ENCODE measurements at places on chromosomes 6 and 20.

- no peak for DNase-seq
These were observed 188.8 kb downstream of the HIVEP2 start for GRCh38 chr6:142756215-142756630.

- no peak for DNase-seq
These were observed 44.7 kb upstream of the ECI2 start for GRCh38 chr6:4179960-4180651.

DNA sequence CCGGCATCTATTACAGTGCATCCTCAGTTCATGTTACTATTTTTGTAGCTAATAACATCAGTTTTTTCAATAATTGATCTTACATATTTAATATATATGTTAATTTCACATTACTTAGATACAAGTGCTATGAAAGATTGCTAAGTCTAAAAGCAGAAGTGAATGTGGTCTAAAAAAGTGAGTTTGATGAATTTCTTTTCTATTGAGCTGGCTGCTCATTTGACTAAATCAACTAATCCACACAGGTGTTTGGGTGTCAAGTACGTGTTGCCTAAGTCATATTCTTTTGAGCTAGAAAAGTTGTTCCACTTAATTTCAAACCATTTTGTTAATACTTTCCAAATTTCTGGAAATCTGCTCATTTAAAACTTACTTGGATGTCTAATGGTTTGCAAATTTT, 46.6 kb upstream of the EZR start:
- no peak for DNase-seq

GRCh38 chr6:97775012-97775411, 492.0 kb upstream of the MMS22L start:
- DNase-seq = no peak

DNA sequence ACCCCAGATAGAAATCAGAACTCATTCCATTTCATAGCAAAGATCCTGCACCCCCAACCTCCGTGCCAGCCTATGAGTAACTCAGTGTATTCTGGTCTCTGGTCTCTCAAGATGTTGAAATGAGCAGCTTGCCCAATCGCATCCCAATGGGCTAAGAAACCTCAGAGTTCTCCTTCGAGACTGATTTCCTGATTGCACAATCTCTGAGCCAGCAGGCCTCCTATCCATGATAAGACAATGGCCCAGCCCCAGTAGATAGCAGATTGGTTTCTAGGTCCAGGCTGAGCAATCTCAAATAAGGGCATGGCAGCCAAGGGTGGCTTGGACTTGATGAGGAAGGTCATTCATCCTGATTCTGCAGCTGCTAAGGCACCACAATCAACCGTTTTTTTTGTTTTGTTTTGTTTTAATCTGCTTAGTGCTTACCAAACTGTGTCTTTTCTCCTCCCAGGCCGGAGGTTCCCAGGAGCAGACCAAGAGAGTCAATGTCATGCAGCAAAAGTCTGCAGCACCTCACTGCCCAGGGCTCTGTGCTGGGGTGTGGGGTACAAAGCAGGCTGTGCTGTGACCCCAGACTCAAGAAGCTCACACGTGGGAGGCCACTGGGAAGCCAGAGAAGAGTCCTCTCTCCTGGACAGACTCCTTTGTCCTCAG, 125.1 kb upstream of the NXT1 start:
- DNase-seq = no peak

DNA sequence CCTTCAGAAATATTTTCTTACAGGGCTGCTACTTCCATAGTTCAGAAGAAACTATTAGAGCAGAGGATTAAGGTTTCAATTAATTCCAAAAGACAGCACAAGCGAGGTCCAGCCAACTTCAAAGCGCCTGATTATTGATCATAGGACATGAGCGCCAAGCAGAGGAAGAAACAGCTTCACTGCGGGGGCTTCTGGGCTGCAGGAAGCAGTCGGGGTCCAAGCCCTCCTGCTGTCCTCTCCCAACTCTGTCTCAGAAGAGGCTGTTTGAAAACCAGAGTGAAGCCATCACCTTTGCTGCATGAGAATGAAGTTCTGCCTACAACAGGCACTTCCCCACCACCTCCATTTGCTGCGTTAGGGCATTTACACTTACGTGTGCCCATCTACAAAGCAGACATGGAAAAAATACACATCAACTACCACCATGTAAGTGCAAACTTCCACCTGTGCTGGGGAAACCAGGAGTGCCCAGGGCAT, 23.9 kb downstream of the SUMO4 start:
- DNase-seq = no peak

DNA sequence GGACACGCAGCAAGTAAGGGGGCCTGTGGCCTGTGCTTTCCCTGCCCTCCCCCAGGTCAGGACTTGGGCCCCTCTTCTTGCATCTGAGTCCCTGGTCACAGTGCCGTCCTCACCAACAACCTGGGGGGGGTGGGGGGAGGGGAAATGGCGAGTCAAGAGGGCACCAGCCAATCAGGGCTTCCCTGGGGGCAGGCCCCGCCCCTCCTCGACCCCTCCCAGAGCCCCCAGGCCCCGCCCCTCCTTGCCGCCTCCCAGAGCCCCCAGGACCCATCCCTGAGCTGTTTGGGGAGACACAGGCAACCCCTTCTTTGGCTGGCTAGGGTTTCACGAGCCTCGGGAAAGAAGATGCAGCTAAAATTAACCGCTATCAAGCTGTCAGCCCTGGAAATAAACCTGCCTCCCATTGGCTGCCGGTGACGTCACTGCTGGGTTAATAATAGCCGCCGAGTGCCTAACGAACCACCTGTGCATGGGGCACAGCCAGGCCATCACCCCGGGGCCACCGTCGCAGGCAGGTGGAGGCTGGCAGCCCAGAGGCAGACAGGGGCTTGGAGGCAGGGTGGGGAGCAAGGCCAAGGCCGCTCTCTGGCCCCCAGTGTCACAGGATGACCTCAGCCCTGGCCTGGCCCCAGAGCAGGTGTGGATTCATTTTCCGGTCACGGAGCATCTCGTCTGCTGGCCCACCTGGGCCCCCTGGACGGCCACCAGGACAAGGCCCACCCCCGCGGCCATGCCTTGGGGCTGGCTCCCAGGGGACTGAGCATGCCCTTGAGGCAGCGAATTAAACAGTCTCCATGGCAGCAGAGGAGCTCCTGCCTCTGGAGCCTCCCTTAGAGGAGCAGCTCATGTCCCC, 3.2 kb upstream of the EEF1A2 start:
- no peak for DNase-seq

GRCh38 chr20:32285621-32286371, 8.3 kb downstream of the KIF3B start:
- peak; percentile 6 for DNase-seq

GRCh38 chr6:19755181-19755580, 82.0 kb upstream of the ID4 start:
- DNase-seq = no peak

DNA sequence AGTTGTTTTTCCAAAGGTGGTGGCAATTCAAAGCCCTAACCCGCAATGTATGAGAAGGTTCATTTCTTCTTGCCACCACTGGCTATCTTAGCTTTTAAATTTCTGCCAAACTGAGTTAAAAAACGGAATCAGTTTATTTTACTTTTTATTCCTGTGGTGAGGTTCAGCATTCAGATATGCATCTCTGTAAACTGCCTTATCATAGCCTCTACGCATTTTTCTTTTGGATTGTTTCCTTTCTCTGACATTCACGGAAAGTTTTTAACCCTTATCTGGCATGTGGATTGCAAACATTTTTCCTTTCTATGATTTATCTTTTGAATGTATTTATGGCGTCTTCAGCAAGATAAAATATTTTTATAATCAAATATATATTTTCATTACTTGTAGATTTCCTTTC, 37.7 kb downstream of the AK9 start:
- DNase-seq = no peak

GRCh38 chr20:54268941-54269340, 61.1 kb downstream of the PFDN4 start:
- no peak for DNase-seq

GRCh38 chr20:40945754-40946450, 82.7 kb upstream of the TOP1 start:
- DNase-seq = no peak

DNA sequence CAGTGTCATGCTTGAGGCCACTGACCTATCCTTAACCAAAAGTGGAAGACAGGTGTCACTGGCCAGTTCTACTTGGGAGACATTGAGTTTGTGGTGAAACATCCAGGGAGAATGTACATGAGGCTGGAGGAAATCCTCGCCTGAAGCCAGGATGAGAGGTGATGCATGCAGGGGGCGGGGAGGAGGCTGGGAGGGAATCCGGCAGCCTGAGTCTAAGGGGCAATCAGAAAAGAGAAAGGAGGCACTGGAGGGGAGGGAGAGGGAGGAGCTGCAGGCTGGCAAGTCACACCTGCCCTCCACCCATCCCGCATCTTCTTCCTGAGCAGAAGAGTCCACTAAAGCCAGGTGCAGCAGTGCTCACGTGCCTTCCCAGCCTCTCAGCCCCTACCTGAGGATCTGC, 14.9 kb upstream of the DDO start:
- no peak for DNase-seq

- DNase-seq = no peak
These were observed 764.2 kb downstream of the TENT5A start for GRCh38 chr6:80988286-80988685.

DNA sequence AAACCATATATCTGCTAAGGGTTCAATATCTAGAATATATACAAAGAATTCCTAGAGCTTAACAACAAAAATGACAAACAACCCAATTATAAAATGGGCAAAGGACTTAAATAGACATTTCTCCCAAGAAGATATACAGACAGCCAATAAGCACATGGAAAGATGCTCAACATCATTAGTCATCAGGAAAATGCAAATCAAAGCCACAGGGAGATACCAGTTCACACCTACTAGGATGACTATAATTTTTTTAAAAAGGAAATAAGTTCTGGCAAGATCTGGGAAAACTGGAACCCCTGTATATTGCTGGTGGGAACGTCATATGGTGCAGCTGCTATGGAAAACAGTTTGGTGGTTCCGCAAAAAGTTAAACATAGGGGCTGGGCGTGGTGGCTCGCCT, 116.2 kb upstream of the MYL9 start:
- no peak for DNase-seq

GRCh38 chr6:156828280-156828703, 51.1 kb downstream of the ARID1B start:
- DNase-seq = no peak

GRCh38 chr6:55379471-55379870, 52.2 kb downstream of the GFRAL start:
- DNase-seq = no peak

- DNase-seq = no peak
These were observed 97.9 kb upstream of the SNX9 start for GRCh38 chr6:157724960-157725741.

DNA sequence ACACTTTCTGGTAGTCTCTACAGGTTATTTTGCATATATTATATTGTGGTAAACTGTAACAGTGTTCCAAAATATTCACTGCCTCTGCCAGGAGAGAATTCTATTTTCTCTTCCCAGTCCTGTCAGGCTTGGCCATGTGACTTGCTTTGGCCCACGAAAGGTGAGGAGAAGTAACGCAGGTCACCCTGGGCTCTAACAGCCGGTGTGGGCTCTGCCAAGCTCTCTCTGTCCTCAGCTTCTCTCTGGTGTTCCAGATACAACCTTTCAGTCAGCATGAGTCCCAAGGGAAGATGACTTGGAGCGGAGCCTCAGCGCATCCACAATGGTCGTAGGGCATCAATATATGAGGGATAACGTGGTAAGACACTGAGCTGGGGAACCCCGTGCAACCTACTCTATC, 113.0 kb upstream of the RREB1 start:
- no peak for DNase-seq

DNA sequence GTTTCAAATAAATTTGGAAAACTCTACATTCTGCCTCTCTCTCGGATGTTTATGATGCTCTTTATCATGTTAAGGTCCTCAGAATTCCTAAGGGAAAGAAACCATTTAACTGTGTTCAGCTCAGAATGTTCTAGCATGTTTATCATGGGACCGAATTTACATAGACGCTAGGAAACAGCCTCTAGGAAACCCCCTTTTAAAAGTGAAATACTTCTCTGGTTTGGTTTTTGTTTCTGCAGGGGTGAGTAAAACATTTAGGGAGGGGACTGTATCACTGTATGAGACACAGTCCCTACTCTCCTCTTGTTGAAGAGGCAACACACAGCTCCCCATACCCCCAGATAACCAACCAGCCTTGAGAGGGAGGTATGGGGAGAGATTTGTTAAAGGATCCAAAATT, 267.6 kb upstream of the SUPT3H start:
- no peak for DNase-seq

DNA sequence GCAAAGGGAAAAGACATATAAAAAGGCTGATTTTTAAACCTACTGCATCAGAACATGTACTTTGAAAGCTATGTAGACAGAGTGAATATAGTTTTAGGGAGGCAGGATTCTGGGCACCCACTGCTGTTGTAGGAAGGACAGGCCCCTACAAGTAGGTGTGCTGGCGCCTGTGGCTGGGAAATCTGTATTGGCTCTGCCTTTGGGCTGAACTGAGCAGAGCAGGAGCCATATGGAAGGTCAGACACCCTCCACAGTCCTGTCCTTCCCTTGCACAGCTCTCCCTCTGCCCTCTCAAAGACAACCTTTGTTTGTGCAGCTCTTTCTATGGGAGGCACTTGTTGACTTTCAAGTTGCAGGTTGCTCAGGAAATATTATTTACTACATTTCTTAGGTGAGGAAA, 18.4 kb upstream of the ULBP3 start:
- no peak for DNase-seq

DNA sequence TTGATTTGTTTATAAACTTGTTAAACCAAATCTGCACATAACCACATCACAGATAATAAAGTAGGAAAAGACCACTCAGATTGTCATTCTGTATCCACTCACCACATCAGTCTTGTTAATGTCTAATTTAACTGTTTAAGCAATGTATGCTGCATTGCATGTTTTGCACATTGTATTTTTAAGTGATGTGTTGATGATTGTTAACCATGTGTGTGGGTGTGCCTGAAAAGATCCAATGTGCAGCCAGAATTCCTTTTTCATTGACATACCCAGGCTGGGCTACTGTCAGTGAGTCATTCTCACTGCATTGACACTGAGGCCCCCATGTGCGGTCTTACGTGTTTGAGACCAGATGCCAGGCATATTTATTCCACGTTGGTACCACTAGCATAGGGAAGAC, 167.3 kb downstream of the TRMT11 start:
- DNase-seq = no peak

Data from stimulated activated CD8-positive, alpha-beta memory T cell treated with anti-CD3 and anti-CD28 coated beads, Interleukin-12 subunit alpha, Interleukin-12 subunit beta, amount 100 ng/mL, for 1 hour (primary cell).